NK-92 treated with Interleukin-12 subunit alpha and Interleukin-12 subunit beta, amount 100 ng/mL, for 24 hours (cell line): ENCODE measurements at places on chromosomes 6 and 20.
A peak's percentile ranks its signal among the peaks of the same experiment; 100 is the strongest.

GRCh38 chr6:16765235-16765634 is 4.0 kb upstream of the ATXN1 start:
- DNase-seq: no peak

DNA sequence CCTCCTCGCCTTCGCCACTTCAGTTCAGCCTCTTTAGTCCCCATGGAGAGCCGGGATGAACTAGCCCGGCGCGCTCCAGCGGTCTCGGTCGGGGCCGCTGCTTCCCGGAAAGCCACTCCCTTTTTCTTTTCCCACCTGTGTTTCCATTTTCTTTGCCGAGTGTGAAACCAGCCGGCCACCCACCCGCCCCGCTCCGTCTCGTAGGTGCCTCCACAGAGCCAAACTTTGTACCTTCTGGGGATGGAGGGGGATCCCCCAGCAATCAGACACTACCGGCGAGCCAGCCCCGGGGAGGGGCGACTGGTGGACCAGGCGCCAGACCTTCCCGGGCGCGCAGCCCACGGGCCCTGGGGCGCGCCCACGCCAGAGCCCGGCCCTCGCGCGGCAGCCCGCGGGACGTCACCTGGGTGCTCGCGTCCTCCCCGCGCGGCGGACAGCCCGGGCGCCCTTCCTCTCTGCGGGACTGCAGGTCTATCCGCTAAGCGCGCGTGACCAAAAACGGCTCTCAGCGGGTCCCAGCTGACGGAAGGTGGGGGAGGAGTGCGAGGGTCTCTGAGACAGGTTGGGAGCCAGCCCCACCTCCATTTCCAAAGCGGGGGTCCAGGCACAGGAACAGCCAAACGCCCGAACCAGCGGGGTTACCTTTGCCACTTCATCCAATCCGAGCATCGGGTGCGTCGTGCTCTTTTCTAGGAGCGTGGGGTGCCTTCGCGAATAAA is at the start of gene MCHR2:
Gene MCHR2, minus strand, starts transcription at position 691 of the 719 bp plus-strand sequence. CDS start 38,076 bp downstream, outside the sequence.
- DNase-seq: no peak

GRCh38 chr6:26205161-26205624 is 118.0 kb downstream of the HFE start:
- peak; percentile 82 for DNase-seq

DNA sequence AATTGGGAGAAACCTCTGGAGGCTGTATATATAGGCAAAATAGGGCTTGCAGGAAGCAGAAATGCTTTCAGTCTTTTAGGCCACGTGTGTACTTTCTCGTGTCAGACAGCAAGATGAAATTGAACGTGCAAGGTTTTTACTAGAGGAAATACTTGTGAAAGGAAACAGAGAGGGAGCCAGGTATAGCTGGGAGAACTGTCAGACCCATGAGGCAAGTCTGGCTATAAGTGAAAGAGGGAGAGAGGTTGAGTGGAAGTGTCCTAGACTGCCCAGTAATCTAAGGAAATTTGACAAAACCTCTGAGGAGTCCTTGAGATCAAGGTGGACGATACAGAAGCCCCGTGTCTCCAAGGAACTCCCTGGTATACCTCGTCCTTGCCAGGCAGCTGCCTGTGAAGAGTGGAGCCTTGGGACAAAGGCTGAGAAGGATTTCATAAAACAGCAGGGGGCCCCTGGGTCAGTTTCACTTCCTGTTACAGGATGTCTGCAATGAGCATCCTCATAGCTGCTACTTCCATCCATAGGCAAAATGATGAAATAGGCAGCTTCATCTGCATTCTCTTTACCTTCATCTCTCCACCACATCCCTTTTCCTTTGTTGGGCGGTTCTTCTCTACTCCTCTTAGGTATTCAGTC is 114.4 kb upstream of the MAP3K7 start:
- DNase-seq: no peak

GRCh38 chr6:85866370-85866730 is 223.7 kb upstream of the SYNCRIP start:
- DNase-seq: no peak

DNA sequence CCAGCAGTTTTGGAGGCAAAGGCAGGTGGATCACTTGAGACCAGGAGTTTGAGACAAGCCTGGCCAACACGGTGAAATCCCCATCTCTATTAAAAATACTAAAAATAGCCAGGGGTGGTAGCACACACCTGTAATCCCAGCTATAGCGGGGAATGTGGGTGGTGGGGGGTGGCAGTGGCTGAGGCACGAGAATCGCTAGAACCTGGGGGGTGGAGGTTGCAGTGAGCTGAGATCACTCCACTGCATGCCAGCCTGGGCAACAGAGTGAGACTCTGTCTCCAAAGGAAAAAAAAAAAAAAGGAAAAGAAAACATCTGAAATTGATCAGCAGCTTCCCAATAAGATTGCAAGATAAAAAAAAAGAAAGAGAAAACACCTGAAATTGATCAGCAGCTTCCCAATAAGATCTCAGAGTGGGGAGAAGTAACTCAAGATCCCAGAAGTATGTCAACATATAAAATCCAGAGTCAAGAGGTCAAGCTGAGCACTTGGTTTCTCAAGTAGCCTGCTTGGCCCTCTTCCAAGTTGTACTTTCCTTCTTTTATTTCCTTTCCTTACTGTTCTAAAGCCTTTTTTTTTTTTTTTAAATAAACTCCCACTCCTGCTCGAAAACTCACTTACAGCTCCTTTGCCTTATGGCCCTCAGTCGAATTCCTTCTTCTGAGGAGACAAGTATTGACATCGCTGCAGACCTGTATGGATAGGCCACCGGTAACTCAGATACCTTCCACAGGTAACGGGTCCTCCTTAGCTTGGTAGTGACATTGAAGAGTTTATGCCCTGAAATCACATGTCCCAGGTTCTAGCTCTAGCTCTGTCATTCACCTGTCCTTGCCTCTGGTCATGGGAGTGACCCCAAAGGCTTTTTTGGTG is 368.5 kb upstream of the SYNCRIP start:
- no peak for DNase-seq

GRCh38 chr6:6915219-6915618 is 192.5 kb upstream of the RREB1 start:
- no peak for DNase-seq

GRCh38 chr6:44522871-44523270 is 135.4 kb downstream of the CDC5L start:
- DNase-seq: peak; percentile 67

DNA sequence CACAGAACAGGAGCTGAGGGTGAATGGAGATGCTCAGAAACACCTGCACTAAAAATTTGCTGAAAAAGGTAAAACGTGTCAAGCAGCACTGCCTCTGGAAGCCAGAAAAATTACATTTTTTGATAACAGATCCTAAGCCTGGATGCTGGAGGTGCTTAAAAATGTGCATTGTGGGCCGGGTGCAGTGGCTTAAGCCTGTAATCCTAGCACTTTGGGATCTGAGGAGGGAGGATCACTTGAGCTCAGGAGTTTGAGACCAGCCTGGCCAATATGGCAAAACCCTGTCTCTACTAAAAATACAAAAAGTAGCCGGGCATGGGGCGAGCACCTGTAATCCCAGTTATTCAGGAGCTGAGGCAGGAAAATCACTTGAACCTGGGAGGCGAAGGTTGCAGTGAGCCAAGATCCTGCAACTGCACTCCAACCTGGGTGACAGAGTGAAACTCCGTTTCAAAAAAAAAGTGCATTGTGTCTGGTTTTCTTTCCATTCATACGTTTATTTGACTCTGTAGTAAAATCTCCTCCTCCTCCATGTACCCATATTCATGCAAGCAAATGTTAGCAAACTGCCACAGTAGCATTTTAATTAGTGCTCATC is 587 bp upstream of the BTN3A1 start:
- DNase-seq: no peak

DNA sequence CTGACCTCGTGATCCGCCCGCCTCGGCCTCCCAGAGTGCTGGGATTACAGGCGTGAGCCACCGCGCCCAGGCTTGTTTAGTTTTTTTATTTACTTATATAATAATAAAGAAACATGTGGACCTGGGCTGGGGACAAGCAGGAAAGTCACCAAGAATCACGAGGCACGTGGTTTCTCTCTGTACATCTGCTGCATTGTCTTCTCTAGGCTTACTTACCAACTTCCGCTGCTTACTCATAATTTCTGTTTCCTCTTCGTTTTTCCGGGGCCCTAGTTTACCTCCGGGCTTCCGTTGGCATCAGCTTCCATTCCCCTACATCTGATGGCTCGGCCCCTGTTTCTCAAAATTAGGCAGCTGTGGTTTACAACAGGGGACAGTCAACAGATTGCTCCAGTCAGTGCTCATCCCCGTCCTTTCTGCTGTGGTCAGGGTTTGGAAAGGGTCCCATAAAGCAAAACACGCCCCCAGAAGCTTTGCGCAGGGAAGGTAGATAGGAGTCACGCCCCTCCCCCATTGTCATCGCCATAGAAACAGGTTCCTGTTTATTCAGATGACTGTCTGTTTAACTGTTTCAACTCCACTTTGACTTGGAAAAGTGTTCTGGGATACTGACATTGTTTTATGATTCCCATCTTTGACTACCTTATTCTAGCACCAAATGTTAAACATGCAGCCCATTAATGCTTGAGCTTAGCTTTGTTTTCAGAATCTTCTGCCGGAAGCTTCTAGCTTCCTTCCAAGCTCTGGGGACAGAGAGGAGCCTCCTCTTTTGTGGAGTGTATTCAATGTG is 31.9 kb upstream of the TXLNB start:
- DNase-seq: peak; percentile 70

DNA sequence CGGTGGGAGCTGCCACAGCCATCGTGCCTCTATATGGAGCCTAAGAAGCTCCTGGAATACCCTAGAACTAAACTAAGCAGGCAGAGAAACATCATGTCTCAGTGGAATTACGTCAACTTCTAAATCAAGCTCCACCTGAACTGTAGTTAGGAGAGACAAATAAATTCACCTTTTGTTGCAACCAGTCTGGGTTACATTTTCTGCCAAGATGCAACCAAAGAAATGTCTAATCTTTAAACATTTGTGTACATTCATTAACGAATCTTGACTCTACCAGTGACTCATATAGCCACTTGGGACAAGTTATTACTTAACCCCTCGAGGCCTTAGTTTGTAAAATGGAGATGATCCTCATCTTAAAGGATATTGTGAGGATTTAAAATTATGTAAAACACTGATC is 8.9 kb downstream of the PTPRK start:
- no peak for DNase-seq

DNA sequence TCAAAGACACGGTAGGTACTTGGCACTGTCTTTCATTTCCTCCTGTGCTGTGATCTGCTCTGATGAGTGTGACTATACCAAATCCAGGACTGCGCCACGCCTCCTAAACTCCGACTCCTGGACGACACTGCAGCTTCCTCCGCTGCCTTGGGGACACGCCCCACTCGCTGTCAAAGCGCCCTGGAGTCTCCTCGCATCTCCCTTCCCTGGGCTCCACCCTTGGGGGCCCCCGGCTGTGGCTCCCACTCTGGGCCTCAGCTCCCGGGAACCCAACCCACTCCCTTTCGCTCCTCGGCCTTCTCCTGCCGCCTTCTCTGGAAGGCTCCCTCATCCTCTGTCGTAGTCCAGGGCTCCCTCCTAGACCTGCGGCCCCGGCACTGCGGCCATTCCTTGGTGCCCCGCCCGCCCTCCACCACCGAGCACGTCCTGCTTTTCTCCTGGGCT is 61.2 kb downstream of the RSPH3 start:
- no peak for DNase-seq
